ENCODE measurements at places on chromosomes 16 and 17.
A peak's percentile ranks its signal among the peaks of the same experiment; 100 is the strongest.

- no peak for DNase-seq
Observed at GRCh38 chr16:11977376-11978041, 975 bp downstream of the SNX29 start.

GRCh38 chr17:40791111-40791510 lies 8.6 kb downstream of the KRT28 start:
- DNase-seq: no peak

GRCh38 chr16:11576427-11577289 lies 10.1 kb downstream of the LITAF start:
- DNase-seq: no peak

DNA sequence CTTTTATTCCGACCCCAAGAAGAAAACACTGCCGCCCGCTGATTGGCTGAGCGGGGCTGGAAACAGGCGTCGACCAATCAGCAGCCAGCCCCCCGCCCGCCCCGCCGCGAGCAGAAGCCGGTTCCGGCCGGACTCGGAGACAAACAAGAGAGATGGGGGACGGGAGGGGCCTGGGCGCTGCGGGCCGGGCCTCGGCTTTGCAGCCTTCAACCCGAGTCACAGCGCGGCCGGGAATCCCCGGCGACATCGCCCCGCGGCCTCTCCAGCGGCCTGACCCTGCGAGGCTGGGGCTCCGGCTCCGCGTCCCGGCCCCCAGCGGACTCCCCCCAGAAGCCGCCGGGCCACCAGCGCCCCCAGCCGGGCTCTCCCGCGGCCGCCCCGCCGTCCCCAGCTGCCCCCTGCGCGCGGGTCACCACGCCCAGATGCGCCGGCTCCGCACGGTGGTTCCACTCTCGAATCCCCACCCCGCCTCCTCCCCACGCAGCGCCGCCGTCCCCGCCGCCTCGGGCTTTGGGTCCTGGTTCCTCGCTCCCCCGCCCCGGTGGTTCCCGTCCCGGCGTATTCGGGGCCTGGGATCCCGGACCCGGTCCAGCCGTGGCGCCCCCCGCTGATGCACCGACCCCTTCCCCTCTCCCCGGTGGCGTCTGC lies 346 bp upstream of the SLC43A2 start:
- peak; percentile 95 for DNase-seq

DNA sequence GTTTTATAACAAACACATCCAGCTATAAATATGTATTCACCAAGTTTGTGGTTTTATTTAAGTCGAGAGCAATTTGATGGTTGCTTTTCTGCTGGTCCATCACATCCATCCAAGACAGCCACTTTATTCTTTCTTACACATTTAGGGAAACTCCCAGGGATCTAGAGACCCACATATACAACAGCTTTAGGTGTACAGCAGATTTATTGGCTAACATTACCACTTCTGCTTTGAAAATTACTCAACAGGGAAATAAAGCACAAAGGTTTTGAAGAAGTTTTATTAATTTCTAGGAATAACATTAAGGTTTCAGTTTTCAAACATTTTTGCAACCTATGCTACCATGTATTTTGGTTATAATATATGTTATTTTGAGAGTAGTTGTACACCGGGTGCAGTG lies 6.9 kb downstream of the ERCC4 start:
- DNase-seq: no peak

GRCh38 chr17:14436266-14436665 lies 135.4 kb downstream of the HS3ST3B1 start:
- DNase-seq: no peak

DNA sequence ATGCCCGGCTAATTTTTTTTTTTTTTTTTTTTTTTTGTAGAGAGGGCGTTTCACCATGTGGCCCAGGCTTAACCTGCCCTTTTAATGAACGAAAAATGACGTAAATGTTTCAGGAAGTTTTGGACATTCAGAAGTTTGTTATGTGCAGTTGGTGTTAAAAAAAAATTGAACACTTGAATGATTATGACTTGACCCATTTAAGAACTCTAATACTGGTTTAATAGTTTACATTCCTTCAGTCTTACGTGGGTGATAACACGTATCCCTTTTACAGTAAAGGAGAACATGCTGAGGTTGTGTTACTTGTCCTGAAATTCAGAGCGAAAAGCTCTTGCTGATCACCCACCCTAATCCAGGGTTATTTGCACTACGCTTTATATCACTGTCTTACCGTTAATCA lies 1.7 kb downstream of the MLYCD start:
- DNase-seq: no peak

- DNase-seq: no peak
Observed at GRCh38 chr17:13785981-13786598, 184.4 kb upstream of the HS3ST3A1 start.

DNA sequence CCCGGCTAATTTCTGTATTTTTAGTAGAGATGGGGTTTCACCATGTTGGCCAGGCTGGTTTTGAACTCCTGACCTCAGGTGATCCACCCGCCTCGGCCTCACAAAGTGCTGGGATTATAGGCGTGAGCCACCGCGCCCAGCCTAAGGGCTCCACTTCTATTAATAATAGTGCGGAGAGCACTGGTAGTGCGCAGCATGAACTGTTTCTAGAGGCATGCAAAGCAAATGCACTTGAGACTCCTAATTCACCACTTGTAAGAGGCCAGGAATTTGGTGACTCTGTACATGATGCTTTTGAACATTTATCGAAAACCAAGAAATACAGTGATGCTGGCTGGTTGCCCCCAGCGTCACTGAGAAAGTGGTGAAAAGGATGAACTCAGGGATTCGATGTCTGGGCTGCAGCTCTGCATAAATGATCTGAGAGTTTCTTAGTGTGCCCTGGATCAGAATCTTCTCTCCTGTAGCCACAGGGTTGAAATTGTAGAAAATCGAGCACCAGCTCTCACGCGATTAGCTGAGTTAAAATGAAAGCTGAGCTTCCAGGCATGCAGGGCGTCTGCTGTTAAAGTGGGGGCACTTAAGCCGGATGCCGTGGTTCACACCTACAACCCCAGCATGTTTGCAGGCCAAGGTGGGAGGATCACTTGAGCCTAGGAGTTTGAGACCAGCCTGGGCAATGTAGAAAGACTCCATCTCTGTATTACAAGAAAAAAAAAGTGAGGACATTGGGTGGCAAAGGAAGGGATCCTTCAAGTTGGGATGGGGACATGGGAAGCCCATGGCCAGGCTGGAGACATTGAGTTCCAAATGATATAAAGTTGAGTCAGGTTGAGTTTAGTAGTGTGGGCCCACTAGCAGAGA lies 4.8 kb downstream of the RNF213 start:
- DNase-seq: no peak

DNA sequence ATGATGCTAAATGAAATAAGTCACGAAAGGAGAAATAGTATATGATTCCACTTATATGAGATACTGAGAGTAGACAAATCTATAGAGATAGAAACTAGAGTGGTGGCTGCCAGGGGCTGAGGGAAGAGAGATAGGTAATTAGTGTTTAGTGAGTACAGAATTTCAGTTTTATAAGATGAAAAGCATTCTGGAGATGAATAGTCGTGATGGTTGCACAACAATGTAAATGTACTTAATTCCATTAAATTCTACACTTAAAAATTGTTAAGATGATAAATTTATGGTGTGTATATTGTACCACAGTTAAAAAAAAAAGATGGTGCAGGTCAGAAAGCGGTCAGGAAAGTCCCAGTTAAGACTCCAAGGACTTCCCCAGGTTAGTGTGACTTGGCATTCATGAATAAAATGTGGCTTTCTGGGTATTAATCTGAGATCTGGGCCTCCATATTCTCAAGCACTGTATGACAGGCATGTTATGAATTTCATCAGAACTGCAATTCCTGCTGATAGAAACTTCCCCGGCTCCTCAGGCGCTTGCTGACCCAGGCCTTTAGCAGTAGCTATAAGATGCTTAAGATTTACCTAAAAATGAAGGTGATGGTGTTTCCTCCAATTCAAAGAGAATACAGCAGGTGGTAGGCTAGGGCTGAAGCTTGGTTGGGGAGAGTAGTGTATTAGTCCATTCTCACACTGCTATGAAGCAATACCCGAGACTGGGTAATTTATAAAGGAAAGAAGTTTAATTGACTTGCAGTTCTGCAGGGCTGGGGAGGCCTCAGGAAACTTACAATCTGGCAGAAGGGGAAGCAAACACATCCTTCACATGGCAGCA lies 115.3 kb upstream of the SOX9 start:
- no peak for DNase-seq

DNA sequence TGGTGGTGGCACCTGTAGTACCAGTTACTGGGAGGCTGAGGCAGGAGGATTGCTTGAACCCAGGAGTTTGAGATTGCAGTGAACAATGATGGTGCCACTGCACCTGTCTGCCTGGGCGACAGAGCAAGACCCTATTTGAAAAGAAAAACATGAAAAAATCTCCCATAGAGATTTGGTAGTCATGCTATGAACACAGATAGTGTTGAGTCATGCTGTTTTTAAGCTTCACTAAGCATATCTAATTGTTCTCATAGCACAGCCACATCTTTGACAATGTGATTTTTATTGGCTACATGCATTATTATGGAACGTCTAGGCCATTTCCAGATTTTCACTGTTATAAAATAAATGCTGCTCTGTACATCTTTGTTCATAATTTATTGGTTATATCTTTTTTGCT lies 6.0 kb downstream of the IL34 start:
- DNase-seq: no peak

- no peak for DNase-seq
Observed at GRCh38 chr16:56773532-56773931, 43.6 kb downstream of the NUP93 start.
